Kasumi-1 (cell line): ENCODE measurements at places on chromosomes 3 and 15.

DNA sequence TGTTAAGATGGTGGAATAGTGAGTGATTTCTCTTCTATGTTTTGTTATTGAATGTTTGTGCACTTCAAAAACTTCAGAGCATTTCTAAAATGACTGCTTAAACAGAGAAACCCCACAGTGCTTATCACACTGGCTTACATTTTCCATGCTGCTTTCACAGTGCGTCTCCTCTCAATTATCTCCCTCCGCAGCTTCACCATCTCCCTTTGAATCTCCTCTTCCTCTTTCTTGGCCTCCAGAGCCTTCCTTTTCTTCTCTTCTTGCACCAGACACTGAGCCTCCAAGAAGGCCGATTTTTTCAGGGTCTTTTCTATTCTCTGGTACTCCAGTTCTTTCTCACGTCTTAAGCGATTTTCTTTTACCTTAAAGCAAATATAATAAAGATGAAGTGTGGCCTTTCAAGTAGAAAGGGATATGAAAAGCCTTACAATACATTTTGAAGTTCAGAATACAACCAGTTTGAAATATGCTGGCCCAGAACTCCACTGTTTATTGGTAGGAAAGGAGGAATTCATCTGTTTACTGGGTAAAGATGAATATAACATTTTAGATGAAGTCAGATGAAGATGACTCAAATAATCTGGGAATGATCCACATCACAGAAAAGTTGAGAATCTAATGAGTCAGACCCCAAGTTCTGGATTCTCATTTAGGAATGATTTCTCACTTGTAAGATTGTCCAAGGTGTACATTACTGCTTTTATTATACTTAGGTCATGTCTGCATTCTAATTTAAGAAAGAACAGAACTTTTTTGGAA is 21.4 kb downstream of the CCDC191 start:
- no peak for DNase-seq

GRCh38 chr3:141402476-141403171 is 34.3 kb downstream of the ZBTB38 start:
- peak; percentile 6 for DNase-seq

GRCh38 chr3:43871627-43872245 is 181.0 kb downstream of the ABHD5 start:
- no peak for DNase-seq

- DNase-seq = peak; percentile 71
Measured at GRCh38 chr15:51775967-51776816, 24.8 kb downstream of the TMOD2 start.

GRCh38 chr3:104943974-104944373 is 422.7 kb upstream of the ALCAM start:
- DNase-seq = no peak

- no peak for DNase-seq
Measured at GRCh38 chr3:188209740-188210139, 55.8 kb downstream of the LPP start.

- DNase-seq = no peak
Measured at GRCh38 chr15:61030451-61030850, 198.7 kb downstream of the RORA start.

DNA sequence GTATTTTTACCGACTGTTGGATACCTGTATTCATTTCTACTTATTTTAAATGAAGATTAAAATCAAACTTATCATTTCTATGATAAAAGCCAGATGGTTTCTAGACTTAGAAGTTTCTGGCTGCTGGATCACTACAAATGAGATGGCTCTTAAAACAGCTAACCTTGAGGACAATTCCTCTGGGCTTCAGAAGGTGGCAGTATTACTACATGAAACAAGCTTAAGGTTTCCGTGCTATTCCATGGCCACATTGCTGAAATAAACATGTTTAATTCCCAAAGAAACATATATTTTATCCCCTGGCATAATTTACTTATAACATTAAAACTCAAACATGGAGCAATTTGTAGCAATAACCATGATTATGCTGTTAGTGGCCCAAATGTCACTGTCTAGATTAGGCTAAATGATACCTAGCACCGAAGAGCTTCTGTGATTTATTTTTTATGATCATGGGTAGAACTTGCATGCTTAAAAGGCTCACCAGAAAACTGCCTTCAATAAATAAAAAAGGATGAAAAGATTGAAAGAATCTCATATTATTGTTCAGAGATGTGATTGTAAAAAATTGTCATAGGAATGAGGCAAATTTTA is 204.0 kb upstream of the NANOGP8 start:
- peak; percentile 26 for DNase-seq

- DNase-seq = no peak
Measured at GRCh38 chr15:38874464-38874863, 309.9 kb upstream of the RASGRP1 start.

GRCh38 chr3:48478626-48479555 is 25.1 kb downstream of the SHISA5 start:
- DNase-seq = no peak

- DNase-seq = no peak
Measured at GRCh38 chr3:169026543-169027182, 636.8 kb downstream of the MECOM start.

DNA sequence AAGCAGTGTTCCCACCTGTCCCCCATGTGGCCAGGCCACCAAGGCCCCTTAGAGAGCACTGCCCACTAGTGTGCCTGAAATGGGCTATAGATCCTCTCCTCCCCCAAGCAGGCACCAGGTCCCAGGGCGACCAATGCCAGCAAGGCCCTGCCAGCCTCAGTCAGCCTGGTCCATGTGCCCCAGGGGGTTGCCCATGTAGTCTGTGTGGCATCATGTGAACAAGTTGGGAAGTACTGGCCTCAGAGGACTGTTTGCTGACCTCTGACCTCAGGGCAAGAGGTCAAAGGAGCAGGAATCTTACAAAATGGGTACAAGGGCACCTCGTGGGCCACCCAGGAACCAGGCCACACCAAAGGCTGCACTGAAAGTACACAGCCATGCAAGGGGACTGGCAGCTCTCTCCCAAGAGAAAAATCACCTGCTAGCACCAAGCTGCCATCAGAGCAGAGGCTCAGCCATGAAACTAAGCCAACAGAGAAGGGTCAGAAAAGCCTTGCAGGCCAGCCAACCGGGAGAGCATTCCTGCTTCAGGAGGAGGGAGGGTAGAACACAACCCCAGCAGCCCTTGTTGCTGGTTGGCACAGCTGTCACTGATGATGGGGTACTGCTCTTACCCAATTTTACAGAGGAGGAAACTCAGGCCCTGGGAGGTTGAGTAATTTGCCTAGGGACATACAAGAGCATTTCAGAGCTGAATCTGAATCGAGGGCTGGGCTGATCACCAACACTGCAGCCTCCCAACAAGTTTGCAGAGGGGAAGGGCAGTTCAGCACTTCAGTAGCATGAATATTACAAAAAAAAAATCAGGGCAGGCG is 5.2 kb upstream of the FURIN start:
- peak; percentile 26 for DNase-seq

- no peak for DNase-seq
Measured at GRCh38 chr3:117735481-117736101, 1026.0 kb downstream of the TUSC7 start.

- no peak for DNase-seq
Measured at GRCh38 chr15:100112636-100113305, 229.0 kb downstream of the ADAMTS17 start.

DNA sequence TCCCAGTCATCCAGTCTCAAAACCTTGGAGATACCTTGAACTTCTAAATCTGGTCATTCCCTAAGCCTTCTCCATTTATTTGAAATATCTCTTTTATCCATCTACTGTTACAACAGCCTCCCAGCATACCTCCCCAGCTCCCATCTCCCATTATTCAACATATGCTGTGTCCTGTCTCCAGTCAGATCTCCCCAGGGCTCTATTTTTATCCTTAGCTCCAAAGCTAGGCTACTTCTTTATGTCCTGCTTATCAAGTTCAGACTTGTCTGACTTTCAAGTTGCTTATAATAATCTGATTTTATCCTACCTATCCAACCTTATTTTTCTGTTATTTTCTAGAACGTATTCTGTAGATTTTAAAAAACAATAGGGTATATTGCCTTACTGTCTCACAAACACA is 44.2 kb downstream of the IQGAP1 start:
- DNase-seq = no peak

GRCh38 chr15:99442252-99442897 is 123.4 kb upstream of the MEF2A start:
- DNase-seq = no peak

DNA sequence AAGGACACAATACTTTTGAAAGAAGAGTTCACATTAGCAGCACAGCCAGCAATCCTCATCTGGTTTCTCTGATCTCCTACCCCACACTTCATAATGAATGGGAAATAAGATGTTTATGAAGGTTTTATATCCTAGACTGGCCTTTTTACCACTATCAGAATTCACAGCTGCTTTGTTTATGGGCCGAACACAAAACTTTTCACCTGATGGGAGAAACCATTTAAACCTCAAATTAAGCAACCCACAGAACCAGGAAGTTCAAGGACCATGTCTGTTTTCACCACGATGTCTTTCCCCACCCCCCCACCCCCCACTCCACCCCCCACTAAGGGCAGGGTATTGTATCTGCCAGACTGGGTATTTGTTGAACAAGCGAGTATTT is 11.3 kb upstream of the SETD5 start:
- no peak for DNase-seq

DNA sequence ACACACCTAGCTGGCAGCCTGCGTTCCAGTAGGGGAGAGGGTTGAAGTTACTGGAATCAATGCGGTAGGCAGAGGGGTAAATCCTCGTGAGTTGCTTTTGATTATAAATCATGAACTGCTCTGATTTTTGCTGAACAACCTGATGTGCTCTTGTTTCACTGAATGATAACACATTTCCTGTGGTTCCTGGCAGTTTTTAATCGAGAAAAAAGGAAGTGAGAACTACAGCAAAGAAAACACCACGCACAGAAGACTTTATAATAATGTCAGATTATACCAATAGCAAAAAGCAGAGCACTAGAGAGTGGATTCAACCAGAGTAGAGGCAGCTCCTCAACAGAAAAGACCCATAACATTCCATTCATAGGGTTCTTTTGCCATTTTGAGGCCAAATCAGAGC is 200.8 kb upstream of the STRIT1 start:
- DNase-seq = peak; percentile 13

GRCh38 chr3:134904776-134905646 is 110.0 kb downstream of the EPHB1 start:
- no peak for DNase-seq

- DNase-seq = no peak
Measured at GRCh38 chr15:31458596-31459399, 132.2 kb downstream of the KLF13 start.

- no peak for DNase-seq
Measured at GRCh38 chr15:99502661-99503060, 63.1 kb upstream of the MEF2A start.

DNA sequence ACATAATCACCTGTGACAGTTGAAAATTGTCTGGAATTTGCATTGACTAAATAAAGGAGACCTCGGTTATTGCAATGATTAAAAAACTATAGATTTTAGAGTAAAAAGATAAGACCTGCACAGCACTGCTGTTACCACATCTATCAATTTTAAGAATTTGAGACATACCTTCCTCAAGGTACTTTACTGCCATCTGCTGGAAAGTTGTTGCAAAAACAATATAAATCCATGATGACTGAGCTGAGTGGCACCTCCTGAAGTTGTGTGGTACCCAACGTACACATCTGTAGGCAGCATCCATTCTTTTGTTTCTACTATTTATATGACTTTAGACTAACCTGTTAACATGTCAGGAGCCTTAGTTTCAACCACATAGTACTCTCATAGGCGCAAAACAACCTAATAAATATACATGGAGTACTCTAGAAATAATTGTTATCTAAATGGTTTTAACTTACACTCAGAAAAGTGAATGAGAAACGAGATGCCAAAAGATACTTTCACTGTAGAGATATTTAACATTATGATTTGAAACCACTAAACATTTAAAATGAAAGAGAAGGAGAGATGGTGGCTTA is 106.7 kb downstream of the GHSR start:
- DNase-seq = peak; percentile 74

DNA sequence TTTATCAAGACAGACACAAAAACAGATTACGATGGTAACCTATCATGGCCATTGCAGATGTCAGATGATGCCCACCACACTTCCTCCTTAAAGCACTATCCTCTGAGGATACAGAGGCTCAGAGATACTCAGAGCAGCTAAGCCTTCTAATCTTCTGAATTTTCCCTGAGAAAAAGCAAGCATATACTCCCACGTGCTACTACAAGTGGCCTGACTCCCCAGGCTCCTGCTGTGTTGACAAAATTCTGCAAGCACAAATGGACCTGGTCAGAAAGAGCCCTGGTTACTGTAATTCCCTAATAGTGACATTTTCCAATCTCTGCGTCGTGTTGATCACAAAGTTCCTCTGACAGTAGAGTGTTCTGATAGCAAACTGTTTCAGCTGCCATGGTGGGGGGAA is 207.1 kb downstream of the KCNMB2 start:
- DNase-seq = no peak

GRCh38 chr3:9196020-9196419 is 53.4 kb downstream of the SRGAP3 start:
- no peak for DNase-seq

DNA sequence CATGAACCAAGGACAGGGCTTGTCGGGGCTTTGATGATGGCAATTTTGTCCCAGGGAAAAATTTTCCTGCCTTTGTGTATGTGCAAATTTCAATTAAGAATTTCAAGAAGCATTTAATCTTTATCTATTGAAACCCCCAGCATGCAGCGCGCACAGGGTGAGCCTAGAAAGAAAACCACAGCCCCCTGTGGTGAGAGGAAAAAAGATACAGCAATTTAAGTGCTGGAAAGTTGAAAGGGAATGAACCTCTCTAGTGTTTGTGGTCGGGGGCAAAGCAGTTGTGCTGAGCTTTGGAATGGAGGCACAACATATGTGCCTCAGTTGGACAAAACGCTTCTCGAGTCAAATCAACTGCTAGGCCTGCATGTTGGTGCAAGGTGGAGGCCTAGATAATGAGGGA is 111.8 kb upstream of the C15orf61 start:
- no peak for DNase-seq

- DNase-seq = no peak
Measured at GRCh38 chr15:66780172-66780972, 78.3 kb downstream of the SMAD6 start.
